Endothelial cell (in vitro differentiated cells): ENCODE measurements at places on chromosomes 1 and 21.
A peak's percentile ranks its signal among the peaks of the same experiment; 100 is the strongest.

- H3K27ac ChIP-seq, result no peak overlapping the region
- H3K4me1 ChIP-seq, result no peaks in the 10 kb centered on the region
- H3K4me3 ChIP-seq, result no peak overlapping the region
- no peaks in the 10 kb centered on the region for H3K27me3 ChIP-seq
- DNase-seq, result no peak
- no peaks in the 10 kb centered on the region for H3K36me3 ChIP-seq
These were observed 2.3 kb downstream of the HMGCS2 start for GRCh38 chr1:119766374-119766794.

DNA sequence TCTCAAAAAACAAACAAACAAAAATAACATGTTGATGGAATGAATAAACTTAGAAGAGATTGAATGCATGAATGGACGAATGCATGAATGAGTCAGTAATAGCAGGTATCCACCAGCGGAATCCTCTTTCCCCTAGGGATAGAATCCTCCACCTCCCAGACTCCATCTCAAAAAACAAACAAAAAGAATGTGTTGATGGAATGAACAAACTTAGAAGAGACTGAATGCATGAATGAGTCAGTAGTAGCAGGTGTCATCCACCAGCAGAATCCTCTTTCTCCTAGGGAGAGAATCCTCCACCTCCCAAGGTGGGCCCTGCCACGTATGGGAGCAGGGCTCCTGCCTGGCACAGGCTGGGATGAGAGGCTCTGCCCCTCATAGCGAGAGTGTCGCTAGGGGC is 26.8 kb upstream of the RNF19B start:
- no peak overlapping the region for H3K27ac ChIP-seq
- DNase-seq, result no peak
- H3K4me1 ChIP-seq, result peaks cover 9% of the 10 kb centered on the region

DNA sequence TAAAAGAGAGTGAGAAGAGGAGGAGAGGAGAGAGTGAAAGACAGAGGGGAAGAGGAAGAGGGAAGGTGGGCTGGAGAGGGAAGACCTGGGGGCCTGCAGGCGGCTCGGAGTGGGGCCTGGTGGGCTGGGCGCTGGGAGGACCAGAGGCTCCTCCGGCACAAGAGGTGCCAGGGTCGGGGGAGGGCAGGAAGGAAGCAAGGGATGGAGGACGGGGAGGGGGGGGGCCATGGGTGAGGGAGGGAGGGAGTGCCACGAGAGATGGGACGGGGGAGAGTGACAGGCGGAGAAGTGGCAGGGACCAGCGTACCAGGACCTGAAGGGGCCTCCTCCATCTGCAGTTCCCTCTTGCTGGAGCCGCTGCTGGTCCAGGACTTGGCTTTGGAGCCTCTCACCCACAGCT is 87.7 kb downstream of the CASZ1 start:
- peaks cover 7% of the 10 kb centered on the region for H3K4me1 ChIP-seq
- no peak overlapping the region for H3K27ac ChIP-seq
- peaks cover 5% of the 10 kb centered on the region for H3K27me3 ChIP-seq
- DNase-seq, result no peak
- H3K36me3 ChIP-seq, result no peaks in the 10 kb centered on the region
- H3K4me3 ChIP-seq, result no peak overlapping the region

DNA sequence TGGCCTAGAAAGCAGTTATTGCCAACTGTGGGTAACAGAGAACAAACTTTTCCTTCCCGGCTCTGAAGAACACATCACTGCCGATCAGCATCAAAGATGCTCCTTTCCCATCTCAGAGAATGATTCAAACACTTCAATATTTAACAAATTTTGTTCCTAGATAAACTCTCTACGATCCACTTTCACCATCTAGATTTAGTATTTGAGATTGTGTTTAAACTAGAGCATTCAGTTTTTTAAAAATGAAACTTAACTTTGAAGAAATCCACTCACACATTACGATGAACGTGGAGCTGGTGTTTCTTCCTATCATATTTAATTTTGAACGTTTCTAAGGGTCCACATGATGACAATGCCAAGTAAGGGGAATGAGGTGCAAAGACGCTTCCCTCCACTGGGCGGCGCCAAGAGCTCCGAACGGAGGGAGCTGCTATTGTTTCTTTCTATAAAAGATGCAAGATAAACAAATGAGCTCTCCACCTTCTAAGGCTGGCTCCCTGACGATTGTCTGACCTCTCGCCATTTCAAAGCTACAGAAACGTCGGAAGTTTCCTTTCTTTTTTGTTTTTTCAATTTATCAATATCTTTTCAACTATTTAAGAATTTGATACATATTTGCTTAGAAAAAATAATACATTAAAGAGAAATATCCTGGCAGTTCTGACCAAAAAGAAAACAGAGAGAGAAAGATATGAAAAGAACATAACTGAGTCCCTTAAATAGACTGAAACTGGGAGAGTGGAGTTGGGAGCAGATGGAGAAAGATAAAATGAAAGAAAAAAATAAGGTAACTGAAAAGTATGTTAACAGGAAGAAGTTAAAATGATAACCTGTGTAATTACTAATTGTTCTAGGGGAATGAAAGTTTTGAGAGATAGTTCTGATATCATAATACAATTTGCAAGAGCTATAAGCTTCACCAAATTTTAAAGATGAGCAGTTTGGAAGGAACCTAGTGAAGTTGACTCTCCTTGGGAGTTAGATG is 4.4 kb upstream of the BARHL2 start:
- DNase-seq, result peak; percentile 80
- no peak overlapping the region for H3K27ac ChIP-seq
- H3K4me3 ChIP-seq, result no peak overlapping the region
- H3K4me1 ChIP-seq, result peaks cover 46% of the 10 kb centered on the region
- peaks cover 6% of the 10 kb centered on the region for H3K36me3 ChIP-seq

- peaks cover 19% of the 10 kb centered on the region for H3K36me3 ChIP-seq
- peaks cover 11% of the 10 kb centered on the region for H3K27me3 ChIP-seq
- no peaks in the 10 kb centered on the region for H3K4me1 ChIP-seq
- H3K27ac ChIP-seq, result peak overlapping the region; percentile 16
- no peak for DNase-seq
These were observed 26.8 kb downstream of the SLC27A3 start for GRCh38 chr1:153801786-153802697.

- H3K27ac ChIP-seq, result no peak overlapping the region
- no peaks in the 10 kb centered on the region for H3K36me3 ChIP-seq
- peaks cover 2% of the 10 kb centered on the region for H3K4me1 ChIP-seq
- H3K27me3 ChIP-seq, result peaks cover 3% of the 10 kb centered on the region
- no peak overlapping the region for H3K4me3 ChIP-seq
- DNase-seq, result no peak
These were observed 29.9 kb upstream of the POFUT2 start for GRCh38 chr21:45317398-45318145.

DNA sequence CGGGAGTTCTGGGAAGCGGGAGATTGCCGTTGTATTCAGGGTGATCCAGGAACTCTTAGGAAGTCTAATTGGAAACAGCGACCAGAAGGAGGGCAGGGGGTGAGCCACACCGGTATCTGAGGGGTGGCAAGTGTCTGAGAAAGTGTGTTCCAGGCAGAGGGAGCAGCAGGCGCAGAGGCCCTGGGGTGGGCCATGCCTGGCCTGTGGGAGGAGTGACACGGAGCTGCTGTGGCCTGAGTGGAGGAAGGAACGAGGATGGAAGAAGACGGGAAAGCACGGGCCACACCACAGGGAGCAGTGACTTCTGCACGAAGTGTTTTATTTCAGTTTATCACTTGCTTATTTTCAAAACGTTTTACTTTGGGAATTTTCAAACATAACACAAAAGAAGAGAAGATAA is 11.3 kb downstream of the PER3 start:
- peaks cover 1% of the 10 kb centered on the region for H3K27me3 ChIP-seq
- no peak overlapping the region for H3K4me3 ChIP-seq
- H3K36me3 ChIP-seq, result peaks cover 16% of the 10 kb centered on the region
- no peak overlapping the region for H3K27ac ChIP-seq
- no peak for DNase-seq

- peaks cover 7% of the 10 kb centered on the region for H3K4me1 ChIP-seq
- H3K27me3 ChIP-seq, result peaks cover 3% of the 10 kb centered on the region
- H3K36me3 ChIP-seq, result peaks cover 6% of the 10 kb centered on the region
- DNase-seq, result no peak
These were observed 18.9 kb upstream of the SCAF4 start for GRCh38 chr21:31750843-31751242.

DNA sequence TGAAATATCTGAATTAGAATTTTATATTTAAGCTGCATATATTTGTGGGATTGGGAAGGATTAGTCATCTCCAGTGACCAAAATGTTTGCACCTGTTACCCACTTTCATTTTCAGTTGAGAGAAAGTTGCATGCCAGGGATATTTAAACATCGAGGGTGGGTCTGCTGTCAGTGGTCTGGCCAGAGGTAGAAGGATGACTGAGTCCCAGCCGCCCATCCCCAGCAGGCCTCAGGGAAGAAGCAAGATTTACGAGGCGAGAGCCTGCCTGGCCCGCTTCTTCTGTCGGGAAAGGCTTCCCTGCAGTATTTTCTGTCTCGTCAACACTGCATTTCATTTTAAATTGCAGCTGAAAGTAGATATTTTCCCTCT is 1.4 kb upstream of the MAN1C1 start:
- H3K4me3 ChIP-seq, result no peak overlapping the region
- peaks cover 13% of the 10 kb centered on the region for H3K27me3 ChIP-seq
- no peaks in the 10 kb centered on the region for H3K36me3 ChIP-seq

DNA sequence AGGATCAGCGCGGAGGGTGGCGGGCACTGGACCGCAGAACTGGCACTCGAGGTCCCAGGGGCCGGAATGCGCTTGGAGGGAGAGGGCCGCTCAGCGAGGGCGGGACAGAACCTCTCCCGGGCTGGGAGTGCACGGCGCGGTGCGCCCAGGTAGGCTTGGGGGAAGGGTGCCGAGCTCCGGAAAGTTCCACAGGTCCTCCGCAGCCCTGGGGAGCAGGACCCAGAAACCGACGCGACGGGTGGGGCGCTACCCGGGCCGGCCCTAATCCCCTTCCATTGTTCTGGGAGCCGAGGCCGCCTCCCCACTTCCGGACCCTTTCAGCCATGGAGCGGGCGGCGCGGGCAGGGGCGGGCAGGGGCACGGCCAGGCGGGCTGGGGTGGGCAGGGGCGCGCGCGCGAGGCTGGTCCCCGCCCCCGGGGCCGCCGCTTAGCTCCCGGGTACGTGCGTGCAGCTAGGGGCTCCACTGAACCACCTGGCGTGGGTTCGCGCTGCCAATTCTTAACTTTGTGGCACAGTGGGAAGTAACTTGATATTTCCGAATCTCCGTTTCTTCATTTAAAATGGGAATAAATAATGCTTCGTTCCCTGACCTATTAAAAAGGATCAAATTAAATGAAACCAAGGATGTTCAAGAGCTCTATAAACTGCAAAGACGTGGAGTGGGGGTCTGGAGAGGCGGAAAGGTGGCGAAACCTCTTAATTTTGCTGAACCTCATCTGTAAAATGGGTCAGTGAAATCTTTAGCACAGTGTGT is 20.7 kb downstream of the LGR6 start:
- peaks cover 17% of the 10 kb centered on the region for H3K27me3 ChIP-seq
- DNase-seq, result no peak
- H3K27ac ChIP-seq, result peak overlapping the region; percentile 70
- peak overlapping the region; percentile 87 for H3K4me3 ChIP-seq
- H3K36me3 ChIP-seq, result no peaks in the 10 kb centered on the region

DNA sequence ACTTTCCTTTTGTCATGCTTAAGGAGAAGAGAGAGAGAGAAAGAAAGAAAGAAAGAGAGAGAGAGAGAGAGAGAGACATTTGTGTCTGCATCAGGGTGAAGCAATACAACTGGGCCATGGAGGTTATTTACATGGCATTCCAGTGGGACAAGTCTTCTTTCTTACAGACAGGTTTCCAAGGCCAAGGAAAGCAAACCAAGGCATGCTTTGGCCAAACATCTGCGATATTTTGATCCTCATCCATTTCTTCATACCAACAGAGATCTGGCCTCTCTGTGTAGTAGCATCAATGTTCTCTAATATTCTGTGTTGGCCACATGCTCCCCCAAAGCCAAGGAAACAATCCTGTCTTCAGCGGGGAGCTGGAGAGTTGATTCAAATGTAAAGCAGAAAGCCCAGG is 292.1 kb downstream of the SETD4 start:
- DNase-seq, result no peak
- no peaks in the 10 kb centered on the region for H3K4me1 ChIP-seq
- no peaks in the 10 kb centered on the region for H3K27me3 ChIP-seq
- no peak overlapping the region for H3K4me3 ChIP-seq
- H3K27ac ChIP-seq, result no peak overlapping the region
- no peaks in the 10 kb centered on the region for H3K36me3 ChIP-seq

DNA sequence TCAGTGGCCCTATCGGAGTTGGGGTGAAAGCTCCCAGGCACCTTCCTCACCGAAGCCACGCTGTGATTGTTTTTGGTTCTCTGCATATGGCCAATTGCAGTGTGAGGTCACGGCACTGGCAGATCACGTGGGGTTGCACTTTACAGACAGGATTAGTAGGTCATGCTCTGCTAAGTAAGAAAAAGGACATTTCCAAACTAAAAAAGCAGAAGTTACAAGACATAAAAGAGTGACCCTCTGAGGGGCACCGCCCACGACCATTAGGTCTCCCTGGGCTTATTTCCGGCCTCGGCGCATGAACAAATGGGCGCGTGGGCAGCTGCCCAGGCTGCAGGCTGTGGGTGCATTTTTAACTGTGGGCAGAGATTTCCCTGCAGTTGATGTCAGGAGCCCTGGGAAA is 2.0 kb downstream of the CAPN9 start:
- DNase-seq, result no peak
- H3K4me3 ChIP-seq, result no peak overlapping the region
- no peak overlapping the region for H3K27ac ChIP-seq
- H3K4me1 ChIP-seq, result peaks cover 9% of the 10 kb centered on the region
- H3K27me3 ChIP-seq, result peaks cover 16% of the 10 kb centered on the region
- H3K36me3 ChIP-seq, result no peaks in the 10 kb centered on the region

DNA sequence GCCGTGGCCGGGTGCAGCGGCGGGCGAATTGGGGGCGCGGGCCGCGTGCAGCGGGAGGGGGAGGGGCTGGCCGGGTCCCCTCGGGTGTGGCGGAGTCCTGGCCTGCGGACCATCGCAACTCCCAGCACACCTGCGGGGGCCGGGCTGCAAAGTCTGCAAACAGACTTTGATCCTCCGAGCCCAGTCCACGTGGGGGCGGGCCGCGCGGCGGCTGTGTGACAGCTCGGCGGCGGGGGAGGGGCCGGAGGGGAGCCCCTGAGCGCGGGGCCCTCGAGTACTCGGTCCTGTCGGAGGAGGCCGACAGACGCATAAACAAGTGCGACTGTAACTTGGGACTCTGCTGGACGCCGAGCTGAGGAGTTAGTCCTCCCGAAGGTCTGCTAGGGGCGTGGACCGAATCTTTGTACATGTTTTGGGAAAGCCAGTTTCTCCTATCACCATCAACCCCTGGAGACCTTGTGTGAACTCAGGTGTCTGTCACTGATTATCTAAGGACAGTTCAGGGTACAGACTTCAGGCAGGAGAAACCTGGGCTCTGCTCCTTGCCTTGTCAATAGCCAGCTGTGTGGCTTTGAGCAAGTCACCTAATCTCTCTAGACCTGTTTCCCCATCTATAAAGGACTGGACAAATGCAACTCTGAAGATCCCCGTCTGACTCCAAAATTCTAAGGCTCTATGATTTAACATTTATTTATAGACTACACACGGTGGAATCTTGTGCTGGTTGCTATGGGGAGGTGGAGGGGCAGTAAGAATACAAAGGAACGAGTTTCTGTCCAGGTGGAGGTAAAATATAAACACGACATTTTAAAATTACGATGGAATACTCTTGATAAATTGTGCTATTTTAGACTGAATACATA is 710 bp upstream of the SLC30A1 start:
- peak overlapping the region; percentile 37 for H3K27ac ChIP-seq
- H3K4me3 ChIP-seq, result peak overlapping the region; percentile 88
- no peaks in the 10 kb centered on the region for H3K36me3 ChIP-seq
- peaks cover 5% of the 10 kb centered on the region for H3K27me3 ChIP-seq
- DNase-seq, result peak; percentile 60
